GM12891 (cell line): ENCODE measurements at places on chromosomes 12 and 14.

GRCh38 chr12:99911967-99912366 is 72.8 kb downstream of the ANKS1B start:
- DNase-seq: no peak

GRCh38 chr12:79302162-79302814 is 388.5 kb downstream of the PAWR start:
- no peak for DNase-seq

- peak; percentile 5 for DNase-seq
These were observed 59.0 kb downstream of the NTN4 start for GRCh38 chr12:95731519-95731958.

- no peak for DNase-seq
These were observed 467.8 kb downstream of the MDGA2 start for GRCh38 chr14:47207617-47208016.

DNA sequence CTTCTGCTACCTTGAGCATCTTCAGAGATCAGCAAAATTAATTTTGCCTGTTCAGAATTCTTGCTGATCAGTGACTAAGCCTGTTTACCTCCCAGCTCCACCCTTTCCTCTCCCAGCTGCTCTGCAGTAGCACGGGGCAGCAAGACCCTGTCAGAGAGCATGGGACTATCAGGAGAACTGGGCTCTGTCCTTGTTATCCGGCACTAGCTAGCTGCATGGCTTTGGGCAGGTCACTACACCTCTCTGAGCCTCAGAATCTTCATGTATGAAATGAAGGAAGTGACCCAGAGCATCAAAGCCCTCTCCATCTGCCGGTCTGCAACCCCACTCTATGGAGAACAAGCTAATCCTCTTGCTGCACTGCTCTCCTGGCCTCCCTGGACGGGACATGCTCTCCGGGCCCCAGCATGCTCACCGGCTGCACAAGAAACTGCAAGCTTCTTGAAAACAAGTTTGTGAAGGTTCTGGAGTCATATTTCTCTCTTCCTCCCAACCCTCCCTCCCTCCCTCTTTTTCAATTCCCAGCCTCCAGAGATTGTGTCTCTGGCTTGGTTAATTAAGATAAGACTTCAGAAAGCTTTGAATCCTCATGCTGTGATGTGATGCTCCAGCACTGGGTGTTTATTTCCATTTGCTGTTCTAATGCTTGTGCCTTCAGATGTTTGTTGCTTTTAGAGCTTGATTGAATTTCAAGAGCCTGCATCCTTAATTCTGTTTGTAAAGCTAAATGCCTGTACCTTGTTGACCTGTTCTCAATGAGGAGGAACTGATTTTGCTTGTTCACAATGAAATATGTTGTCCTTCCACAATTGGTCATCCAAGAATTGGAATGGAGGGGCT is 101.1 kb downstream of the CRACR2A start:
- DNase-seq: no peak

DNA sequence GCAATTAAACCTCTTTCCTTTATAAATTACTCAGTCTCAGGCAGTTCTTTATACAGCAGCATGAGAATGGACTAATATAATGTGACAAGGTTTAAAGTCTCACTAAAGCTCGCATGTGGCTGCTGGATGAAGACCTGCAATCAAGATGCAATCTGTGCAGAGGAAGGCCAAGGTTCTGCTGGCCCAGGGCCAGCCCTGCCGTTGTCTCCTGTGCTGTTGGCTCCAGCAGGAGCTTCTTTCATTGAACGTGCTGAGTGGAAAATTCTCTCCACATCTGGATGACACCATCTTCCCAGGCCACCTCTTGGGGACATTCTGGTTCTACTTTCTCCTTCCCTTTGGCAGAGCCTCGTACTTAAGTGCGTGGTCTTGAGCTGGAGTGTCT is 742.2 kb downstream of the VRK1 start:
- no peak for DNase-seq

- DNase-seq: no peak
These were observed 4.4 kb downstream of the KLC1 start for GRCh38 chr14:103633391-103633790.

GRCh38 chr12:19575337-19576243 is 136.3 kb downstream of the AEBP2 start:
- DNase-seq: no peak

DNA sequence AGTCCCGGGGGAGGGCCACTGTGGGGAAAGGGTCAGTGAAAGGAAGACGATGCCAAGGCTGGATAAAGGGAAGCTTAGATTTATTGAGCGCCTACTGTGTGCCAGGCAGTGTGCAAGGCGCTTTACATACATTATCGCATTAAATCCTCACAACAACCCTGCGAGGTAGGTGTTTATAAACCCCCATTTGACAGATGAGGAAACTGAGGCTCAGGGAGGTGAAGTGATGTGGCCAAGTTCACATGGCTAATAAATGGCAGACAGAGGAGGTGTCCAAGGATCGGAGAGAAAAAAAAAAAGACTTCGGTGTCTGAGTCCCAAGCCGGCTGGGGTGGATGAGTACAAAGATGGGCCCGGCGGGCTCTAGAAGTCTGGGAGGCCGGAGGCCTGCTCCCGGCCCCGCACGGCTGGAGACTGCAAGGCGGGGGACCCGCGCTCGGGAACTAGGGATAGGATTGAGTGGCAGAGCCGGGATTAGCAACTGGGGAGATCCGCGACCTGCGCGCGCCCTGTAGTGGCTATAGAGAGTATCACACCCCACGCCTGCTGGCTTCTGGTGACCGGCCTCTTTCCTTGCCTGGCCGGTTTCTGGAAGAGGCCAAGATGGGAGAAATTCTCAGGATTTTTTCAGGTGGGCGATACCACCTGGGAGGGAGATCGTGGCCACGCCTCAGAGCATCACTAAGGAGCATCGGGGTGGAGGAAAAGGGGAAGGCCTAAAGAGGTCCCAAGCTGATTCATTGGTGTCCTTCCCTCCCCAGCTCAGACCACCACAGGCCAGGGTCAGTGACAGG is 3.9 kb downstream of the DDN start:
- DNase-seq: peak; percentile 73

DNA sequence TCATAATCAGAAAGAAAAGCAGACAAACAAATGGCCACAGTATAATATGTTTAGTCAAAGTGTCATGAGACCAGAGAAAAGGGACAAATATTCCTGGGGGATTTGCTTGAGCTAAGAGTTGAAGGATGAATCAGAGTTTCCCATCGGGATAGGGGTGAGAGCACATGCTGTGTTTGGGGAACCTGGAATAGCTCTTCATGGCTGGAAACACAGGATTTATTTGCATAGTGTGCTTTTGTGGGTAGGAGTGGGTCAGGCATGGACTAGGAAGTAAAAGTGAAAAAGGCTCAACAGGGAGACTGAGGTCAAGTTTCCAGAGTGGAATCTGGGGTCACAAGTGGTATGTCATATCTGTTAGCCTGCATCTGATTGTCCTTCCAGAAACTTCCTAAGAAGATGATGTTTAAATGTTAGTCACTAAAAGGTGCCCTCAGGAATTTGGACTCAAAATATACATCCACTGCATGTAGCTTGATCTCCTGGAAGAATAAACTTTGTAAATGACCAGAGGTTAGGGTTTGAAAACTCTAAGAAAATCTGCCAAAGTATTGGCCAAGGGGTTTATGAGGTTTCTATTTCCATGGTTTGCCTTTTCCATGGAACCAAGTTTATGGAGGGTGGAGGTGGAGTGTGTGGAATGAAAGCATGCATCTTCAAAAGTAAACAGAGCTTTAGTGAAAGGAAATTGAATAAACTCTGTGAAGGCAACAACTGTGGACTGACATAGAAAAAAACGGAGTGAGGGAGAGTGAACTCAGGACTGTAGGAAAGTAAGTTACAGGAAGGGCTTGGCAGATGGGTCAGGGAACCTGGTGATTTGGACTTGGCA is 344.6 kb downstream of the C12orf75 start:
- no peak for DNase-seq

DNA sequence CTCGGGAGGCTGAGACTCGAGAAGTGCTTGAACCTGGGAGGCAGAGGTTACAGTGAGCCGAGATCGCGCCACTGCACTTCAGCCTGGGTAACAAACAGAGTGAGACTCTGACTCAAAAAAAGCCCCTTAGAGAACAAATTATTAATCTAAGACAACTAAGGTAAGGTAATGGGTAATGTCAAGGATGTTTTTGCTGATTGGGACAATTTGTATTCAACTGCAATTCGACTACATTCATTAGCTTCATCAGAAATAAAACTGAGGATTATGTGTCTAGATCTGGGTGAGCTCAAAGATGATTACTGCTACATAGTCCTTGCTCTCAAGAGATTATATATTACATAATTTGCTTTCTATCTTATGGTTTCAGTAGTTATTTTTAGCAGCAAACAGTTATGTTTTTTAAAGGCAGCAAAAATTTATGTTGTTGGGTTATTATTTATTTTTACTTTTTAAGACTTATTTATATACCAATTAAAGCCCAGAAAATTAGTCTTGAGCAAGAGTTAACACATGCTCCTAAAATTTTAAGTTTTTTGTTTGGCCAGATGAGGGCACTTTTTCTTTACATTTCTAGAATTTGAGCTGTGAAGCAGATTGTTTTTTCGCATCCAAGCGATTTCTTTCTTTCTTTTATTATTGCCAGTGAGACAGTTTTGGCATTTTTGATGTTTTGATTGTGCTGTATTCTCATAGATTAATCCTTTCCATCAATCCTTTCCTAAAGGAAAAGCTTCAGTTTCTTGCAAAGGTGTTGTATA is 52.3 kb downstream of the PLEKHA5 start:
- no peak for DNase-seq

DNA sequence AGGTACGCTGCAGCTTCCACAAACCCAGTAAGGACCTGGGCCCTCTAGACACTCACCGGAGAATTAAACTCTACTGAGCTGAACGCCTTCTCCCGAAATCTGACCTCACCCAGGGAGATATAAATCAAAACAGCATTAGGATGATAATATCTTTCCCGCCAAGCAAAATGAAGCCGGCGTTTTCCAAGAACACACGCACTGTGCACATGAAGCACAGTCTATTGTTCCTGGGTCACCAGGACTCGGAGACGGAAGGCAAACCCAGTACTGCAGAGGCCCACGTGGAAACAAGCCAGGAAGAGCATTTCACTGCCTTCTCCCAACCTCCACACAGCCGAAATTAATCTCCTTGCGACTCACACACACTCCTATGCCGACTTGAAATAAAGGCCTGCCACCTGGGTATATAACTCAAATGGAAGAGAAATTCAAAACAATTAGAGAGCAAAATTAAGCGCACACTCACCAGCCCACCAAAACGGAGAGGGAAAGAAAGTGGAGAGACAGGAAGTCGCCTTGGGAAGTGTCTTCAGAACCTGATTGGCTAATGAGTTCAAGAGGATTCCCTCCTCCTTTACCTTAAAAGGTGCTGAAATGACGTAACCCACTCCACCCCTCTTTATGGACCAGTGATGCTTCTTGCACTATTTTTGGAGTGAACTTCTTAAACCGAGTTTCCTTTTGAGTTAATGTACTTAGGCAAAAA is at the start of gene CCNB1IP1:
TSS of gene CCNB1IP1 (minus strand) at position 492 of the 706 bp plus-strand sequence. CDS start 16,756 bp downstream, outside the sequence.
- DNase-seq: peak; percentile 54

- DNase-seq: no peak
These were observed 82.5 kb upstream of the KICS2 start for GRCh38 chr12:64304571-64304970.

- no peak for DNase-seq
These were observed 183.5 kb upstream of the CAND1 start for GRCh38 chr12:67085699-67086098.

DNA sequence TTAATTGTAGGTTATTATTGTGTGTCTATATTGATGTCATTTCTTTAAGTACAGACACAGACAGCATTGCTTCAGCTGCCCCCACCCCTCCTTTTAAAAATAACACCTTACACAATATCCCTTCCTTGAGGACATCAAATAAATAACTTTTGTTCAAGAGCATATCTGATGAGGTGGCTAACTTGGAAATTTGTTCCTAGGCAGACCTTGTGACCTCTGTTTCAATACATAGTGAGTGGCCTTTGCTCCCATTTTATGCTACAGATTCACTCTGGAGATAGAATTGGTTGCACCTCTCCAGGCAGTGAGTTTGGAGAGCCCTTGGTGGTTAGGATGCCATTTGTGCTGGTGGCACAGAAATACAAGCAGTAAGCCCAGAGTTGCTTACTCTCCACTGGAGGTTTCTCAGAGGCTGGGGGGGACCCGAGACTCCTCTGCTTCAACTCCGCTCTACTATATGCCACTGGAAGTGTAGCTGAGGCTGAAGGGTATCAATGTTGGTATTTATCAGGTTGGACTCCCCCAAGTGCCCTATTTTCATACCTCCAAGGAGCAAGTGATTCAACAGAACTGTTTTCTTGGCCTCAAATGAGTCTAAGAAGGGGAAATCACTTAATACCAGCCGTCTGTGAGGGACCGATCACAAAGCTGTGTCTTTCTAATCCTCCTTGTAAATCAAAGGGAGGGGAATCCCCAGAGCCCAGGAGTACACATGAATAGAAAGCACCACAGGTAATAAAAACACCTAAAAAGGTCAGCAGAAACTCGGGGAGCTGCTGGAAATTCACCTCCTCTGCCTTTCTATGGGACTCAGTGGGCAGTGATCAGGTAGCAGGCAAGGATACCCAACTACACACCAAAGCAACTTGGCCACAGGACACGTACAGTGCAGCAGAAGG is 463.1 kb downstream of the RAD51B start:
- DNase-seq: no peak
